ENCODE measurements at places on chromosomes 3 and 15. TPM values are rescaled to one million over a fixed set of nuclear protein-coding genes. Genes with fewer than 3 reads are reported as not detected.

PIGX gene
- total RNA-seq = 25.4 TPM

SLC7A14 gene
- not detected for total RNA-seq

DNA sequence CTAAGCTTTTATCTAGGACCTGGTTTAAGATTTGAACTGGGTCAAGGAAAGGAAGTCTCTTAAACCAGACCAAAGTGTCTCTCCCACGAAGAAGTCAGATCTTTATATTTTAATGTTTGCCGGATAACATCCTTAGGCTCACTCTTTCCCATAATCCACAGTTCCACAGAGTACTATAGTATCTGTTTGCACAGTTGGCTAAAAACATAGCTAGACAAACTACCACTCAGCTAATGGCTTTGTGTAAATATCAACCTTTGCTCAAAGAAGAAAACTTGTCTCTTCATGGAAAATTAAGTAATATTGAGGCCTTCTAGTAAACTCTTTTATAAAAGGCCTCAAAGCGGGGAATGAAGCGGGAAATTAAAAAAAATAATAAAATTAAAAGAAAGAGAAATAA lies 13.5 kb upstream of the SLC9C1 start:
- DNase-seq = no peak

DNA sequence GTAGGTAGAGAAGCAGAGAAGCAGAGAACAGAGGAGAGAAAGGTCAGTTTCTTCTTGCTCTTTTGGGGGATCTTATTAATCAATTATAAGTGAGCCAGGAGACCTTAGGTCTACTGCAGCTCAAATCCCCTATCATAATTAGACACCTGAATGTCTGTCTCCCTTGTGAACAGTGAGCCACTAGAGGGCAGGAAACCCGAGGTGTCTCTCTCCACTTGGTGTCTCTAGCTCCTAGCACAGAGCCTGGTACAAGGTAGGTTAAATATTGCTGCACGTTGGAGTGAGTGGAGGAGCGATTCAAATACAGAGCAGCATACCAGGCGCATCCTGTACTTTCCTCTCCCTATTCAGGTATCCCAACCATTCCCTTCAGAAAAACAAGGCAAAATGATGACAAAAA lies 2.0 kb upstream of the ST8SIA2 start:
- DNase-seq = no peak

DNA sequence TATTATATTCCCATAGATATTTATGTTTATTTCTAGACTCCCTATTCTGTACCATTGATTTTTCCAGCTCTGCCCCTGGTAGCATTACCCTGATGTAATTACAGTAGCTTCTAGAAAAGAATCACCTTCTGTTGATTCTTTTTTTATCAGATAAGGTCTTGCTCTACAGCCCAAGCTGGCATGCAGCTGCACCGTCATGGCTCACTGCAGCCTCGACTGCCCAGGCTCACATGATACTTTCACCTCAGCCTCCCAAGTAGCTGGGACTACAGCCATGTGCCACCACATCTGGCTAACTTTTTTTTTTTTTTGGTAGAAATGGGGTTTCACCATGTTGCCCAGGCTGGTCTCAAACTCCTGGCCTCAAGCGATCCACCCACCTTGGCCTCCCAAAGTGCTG lies 41.8 kb downstream of the SLC24A1 start:
- no peak for DNase-seq

DNA sequence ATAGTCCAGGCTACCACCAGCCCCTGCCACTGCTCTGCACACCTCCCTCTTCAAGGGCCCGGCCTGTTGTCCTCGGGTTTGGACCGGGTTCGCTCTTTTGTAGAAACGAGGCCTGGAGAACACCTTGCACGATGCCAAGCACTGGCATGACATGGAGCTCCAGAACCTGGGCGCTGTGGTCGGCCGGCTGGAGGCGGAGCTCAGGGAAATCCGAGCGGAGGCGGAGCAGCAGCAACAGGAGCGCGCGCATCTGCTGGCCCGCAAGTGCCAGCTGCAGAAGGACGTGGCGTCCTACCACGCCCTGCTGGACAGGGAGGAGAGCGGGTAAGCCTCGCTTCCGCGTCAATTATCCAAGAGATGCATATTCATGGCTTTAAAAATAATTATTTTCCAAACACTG lies 72.4 kb downstream of the BFSP2 start:
- no peak for DNase-seq

SAXO2 gene
- total RNA-seq = 0.30 TPM

DNA sequence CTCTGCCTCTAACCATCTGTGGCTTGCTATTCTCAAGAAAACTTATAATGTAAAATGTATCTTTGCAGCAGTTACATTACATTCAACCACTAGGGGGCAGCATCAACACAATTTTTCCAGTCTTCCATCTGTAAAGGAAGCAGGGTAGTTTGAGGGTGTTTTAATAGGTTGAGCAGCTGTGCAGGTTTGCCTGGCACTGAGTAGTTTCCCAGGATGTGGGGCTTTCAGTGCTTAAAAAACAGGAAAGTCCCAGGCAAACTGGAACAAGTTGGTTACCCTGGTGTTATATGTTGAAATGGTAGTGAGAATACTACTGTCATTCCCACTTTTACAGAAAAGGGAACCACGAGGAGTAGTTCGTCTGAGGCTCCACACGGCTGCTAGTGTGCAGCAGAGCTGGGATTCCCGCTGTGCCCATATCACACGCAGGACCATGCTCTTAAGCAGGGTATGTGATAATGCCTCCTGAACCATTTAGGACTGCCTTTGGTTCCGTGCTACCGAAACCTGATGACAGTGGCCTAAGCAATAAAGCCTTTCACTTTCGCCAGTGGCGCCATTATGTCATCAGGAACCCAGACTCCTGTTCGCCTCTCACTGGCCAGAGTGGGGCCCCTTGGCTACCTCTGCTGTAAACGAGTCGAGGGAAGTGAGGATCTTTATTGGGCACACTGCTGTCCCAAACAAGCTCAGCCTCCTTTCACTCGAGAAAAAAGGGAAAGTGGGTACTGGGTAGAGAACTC lies 64.7 kb upstream of the ZBTB38 start:
- peak; percentile 57 for DNase-seq

DNA sequence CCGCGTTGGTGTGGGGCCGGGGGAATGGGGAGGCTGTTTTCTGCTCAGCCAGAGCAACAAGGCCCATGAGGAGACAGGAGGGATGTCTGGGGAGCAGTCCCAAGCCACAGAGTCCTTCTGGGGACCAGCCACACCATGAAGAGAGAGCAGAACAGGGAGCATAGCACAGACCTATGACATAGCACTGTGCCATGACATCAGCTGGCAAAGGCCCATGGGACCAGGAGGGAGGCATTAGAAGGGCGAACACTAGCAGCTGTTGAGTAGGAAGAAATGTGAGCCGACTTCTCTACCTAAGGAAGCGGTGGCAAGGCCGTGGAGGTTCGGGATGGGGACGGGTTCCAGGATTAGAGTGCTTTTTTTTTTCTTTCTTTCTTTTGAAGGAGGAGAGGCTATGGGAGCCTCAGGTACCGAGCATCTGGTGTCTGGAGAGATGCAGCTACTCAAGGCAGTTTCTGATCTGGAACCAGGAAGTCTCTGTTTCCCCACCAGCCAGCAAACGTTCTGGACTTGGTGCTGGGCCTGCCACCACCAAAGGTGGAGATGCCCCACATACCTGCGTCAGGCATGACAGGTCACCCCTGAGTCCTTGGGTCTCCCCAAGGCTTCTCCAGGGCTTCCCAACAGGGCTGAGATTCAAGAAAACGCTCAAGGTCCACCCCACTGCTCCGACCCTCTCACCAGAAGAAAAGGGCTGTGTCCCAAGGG lies 77.3 kb upstream of the CGNL1 start:
- peak; percentile 65 for DNase-seq

CTXN2 gene
- total RNA-seq = not detected

GRCh38 chr15:63308947-63309346 lies 31.5 kb downstream of the APH1B start:
- no peak for DNase-seq

DNA sequence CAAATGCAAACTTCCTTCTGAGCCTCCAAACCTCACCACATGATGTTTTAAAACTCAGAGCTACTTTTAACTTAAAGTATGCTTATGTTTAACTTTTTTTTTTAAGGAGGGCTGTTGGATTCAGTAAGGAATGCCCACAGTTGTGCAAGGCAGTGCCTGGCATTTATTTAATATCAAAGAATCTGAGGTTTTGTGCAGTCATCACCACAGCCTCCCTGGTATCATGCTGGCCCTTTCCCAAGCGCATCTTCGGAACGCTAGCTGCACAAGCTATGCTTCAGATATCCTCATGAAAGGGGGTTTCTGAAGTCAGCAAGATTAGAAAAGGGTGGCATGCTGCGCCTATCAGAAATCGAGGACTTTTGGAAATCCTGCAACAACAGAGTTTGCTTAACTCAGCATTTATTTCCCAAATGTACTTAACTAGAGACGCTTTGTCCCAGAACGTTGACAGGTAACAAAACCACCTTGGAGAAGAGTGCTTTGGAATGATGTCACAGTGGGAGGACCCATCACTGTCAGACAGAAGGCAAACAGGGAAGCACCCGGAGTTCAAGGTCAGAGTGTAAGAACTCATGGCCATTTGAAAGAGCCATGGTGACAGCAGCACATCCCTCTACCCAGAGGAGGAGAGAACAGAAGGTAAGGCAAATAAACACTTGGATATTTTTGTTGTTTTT lies 120.2 kb upstream of the IGF1R start:
- DNase-seq = no peak

DNA sequence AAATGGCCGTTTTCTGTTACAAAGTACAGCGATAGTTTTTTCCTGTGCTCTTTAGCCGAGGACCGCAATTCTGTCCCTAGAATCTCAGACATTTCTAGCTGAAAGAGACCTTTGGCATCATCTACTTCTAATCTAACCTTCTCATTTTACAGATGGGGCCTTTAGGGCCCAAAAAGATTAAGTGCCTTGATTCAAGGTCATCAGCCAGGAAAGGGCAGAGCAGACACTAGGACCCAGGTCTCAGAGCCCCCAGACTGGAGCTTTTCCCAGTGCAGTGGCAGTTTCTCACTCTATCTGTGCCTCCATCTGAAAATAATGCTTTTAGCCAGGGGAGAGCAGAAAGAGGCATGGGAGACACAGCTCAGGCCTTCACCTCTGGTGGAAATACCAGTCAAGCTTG lies 20.6 kb downstream of the ABHD2 start:
- peak; percentile 0 for DNase-seq

CDHR4 gene
- 0.84 TPM for total RNA-seq

DISP2 gene
- total RNA-seq = not detected

GRCh38 chr3:55549177-55549576 lies 62.1 kb upstream of the WNT5A start:
- DNase-seq = no peak

DNA sequence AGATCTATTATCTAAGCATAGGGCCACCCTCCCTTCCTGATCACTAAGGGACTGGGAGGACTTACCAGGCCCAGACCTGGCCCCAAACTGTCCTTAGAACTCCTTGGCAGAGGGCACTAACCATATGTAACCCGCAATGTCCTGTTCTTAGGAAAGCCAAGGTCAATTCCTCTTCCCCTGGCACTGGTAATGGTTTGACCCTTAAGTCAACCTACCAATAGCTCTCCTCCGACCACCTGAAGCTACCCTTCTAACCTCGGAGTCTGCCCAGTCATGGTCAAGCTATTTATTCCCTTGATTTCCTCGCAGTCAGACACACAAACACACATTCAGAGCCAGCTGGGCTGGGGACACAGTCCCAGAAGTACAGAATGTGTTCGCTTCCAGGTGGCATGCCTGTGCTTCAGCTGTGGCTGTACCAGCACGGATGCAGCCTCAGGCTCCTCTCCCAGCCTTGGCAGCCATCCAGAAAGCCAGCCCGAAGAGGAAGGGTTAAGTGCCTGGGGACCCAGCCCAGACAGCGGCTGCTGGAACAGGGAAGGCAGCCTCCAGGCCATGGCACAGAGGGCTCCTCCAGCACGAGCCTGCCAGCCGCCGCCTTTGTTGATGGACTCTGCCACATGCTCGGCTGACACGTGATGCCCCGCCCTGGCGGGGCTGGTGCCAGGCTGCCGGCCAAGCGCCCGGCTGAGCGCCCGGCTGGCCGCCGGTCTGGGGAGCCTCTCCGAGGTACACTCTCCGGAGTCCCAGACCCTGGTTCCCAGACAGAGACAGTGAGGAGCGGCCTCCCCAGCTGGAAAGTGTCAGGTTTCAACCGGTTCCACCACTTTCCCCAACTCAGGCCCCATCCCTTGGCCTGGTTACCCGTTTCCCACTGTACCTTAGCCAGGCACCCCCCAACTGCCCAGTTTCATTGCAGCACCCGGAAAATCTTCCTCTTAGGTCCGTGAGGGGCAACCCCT lies 5.5 kb downstream of the BMF start:
- peak; percentile 86 for DNase-seq

GRCh38 chr15:77753281-77753873 lies 120.7 kb upstream of the LINGO1 start:
- DNase-seq = no peak

DNA sequence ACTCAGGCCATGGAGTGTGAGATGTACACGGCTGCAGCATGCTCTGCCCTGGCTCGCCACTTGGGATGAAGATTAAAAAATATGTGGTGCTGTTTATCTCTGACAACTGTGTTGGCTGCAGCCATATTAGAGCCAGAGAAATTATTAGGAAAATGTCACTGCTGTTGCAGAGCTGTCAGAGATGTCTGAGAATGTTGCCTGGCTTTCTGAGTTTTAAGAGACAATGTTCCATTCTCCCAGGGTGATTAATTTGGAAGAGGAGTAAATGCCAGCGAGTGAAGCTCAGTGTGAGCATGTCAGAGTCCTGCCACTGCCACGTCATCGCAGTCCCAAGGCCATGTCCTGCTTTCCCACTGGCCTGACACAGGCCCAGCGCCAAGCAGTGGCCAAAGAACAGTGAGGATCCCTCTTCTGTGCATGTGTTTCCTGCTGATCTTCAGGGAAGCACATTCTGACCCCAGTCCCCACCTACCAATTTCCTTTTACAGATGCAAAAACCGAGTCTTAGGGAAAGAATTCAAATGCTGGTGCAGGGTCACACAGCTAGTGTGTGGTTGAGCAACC lies 370.9 kb downstream of the GABRG3 start:
- no peak for DNase-seq

GRCh38 chr3:160857476-160858119 lies 101.6 kb downstream of the PPM1L start:
- no peak for DNase-seq

- DNase-seq = no peak
Observed at GRCh38 chr3:97579365-97579764, 185.2 kb upstream of the ARL6 start.

DNA sequence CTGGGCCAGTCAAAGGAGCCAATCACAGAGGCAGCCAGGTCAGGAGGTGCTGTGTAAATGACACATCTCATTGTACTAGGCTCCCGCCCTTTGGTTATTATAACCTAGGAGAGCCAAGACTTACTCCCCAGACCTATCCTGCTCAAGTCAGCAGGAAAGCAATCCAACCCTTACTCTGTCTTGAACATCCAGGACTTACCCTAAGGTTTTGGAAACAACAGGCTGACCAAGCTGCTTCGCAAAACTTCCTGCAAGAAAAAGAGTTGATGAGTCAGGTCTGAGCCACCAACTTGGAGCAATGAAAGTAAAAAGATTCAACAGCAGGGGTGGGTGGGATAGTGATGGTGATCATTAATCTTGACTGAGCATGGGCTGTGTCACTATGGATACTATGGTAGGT lies 144.4 kb downstream of the MYLK start:
- no peak for DNase-seq

Measured in lower leg skin (tissue), 4 donors.